ENCODE measurements at places on chromosomes 13 and 19.

DNA sequence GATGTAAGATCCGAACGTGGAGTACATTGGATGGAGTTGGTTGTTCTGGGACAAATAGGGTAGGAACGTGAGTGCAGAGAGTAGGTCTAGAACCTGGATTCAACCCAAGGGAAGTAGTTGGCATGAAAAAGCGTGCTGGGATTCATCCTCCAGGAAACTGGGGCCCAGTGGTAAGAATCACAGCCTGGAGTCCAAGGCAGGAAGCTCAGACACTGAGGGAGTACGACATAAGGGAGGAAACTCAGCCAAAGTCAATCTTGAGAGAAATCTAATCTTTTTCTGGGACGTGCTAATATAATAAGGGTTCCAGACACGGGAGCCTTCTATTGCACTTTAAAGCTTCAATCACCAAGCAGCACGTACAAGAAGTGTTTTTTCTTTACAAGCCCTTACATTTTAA, 46.4 kb downstream of the DLEU7 start:
- no peak for DNase-seq

- DNase-seq: no peak
Observed at GRCh38 chr19:35992907-35993765, 1.9 kb upstream of the SDHAF1 start.

GRCh38 chr13:91946498-91947070, 548.2 kb downstream of the GPC5 start:
- peak; percentile 60 for DNase-seq

DNA sequence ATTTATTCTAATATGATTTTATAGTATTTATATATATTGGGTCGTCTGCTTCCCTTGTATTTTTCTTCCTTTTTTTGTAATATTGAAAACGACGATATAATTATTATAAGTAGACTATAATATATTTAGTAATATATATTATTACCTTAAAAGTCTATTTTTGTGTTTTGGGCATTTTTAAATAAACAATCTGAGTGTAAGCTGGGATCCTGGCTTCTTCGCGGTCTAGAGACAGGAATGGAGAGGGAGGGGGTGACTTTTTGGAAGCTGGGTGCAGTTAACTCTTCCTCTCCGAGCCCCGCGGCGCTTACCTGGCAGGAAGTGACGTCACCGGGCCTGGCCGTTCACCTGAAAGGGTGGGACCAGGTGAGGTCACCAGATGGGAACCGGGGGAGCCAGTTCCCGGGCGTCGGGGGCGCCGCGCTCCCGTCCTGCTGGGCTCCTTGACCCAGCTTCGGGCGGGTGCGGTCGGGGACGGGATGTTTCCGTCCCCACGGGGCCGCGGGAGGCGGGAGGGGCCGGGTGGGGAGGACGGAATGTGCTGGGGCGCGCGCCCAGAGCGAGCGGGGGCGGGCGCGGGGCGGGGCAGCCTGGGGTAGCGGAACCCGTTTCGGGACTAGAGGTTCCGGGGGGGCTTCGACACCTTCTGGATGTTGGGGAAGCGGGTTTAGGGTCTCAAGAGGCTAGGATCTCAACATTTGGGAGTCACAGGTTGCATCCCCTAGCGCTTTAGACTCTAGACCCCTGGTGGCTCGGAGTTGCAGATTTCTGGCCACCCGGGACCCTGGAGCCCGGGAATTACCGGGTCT, 2.8 kb downstream of the ZFP36 start:
- DNase-seq: no peak

- peak; percentile 60 for DNase-seq
Observed at GRCh38 chr19:2332341-2333026, 4.0 kb downstream of the SPPL2B start.

- no peak for DNase-seq
Observed at GRCh38 chr19:30344446-30345425, 27.4 kb upstream of the ZNF536 start.

GRCh38 chr13:71864094-71864985, 2.7 kb downstream of the DACH1 start:
- DNase-seq: peak; percentile 90

DNA sequence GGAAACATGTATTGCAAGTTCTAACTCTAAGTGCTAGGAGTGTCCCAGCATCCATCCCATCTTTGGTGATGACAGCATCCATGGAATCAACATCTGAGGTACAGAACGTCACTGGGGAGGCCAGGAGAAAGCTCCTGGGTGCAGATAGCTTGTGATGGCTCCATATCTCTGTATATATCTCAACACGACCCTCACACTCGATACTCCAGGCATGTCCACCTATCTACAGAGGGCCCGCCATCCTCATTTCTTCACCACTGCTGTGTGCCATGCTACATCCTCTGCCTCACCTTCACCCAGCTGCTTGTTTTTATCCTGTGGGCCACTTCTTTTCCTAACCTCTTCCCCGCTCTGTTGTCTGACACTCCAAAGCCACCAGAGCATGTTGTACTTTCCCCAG, 100.4 kb upstream of the SERP2 start:
- DNase-seq: no peak

DNA sequence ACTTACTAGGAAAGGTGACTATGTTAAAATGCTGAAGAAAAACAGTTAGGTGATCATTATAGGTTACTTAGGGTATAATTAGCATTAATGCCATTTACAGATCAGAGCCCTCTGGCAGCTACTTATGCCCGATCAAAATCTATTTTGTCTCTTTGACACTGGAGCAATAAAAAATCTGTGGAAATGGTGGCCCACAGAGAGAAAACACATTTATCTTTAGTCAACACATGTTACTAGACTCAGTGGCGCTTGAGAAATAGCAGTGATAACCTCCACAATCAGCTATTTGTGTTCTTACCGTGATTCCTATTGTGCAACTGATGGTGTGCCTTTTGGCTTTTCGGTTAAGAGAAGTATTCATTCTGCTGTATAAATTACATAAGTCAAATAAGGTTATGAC, 1519.6 kb downstream of the PCDH9 start:
- no peak for DNase-seq

GRCh38 chr13:31717583-31717982, 21.7 kb upstream of the RXFP2 start:
- DNase-seq: no peak

- DNase-seq: peak; percentile 74
Observed at GRCh38 chr13:99617474-99618255, 116.4 kb downstream of the TM9SF2 start.

DNA sequence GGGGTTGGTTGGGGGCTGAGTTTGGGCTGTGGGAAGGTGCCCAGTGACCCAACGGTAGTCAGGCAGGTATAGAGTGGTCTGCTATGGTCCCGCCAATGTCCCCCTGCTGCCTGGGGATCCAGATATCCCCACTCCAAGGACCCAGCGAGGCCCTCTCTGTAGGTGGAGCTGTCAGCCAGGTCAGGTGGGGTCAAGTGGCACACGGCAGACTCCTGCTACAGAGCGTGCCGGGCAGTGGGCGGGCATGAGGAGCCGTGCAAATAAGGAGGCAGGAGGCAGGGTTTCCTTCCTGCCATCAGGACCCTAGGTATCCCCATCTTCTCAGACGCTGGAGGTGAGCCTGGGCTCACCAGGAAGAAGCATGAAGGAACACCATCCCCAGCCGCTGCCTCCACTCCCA, 14.9 kb downstream of the EVI5L start:
- no peak for DNase-seq

DNA sequence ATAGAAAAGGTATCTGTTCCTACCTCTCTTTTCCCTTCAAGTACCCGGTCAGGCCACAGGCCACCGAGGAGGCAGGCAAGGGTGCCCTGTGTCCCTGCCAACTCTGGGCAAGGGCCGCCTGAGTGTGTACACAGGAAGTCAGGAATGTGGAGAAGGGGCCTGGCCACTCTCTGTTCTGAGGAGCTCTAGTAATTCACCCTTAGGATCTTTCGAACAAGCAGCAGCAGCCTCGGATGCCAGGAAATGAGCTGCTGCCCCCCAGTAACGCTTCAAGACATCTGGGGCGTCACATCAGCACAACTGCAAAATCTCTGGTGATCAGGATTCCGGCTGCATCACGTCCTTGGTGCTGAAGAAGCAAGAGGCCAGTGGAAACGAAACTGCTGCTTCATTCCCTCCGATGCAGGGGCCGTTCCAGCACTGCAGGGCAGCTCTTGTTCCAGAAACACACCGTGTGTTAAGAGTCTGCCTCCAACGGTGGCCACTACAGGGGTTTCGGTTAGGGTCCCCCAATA, 2.0 kb downstream of the RAB20 start:
- no peak for DNase-seq

- DNase-seq: peak; percentile 62
Observed at GRCh38 chr19:19120308-19121231, 17.7 kb downstream of the TMEM161A start.

DNA sequence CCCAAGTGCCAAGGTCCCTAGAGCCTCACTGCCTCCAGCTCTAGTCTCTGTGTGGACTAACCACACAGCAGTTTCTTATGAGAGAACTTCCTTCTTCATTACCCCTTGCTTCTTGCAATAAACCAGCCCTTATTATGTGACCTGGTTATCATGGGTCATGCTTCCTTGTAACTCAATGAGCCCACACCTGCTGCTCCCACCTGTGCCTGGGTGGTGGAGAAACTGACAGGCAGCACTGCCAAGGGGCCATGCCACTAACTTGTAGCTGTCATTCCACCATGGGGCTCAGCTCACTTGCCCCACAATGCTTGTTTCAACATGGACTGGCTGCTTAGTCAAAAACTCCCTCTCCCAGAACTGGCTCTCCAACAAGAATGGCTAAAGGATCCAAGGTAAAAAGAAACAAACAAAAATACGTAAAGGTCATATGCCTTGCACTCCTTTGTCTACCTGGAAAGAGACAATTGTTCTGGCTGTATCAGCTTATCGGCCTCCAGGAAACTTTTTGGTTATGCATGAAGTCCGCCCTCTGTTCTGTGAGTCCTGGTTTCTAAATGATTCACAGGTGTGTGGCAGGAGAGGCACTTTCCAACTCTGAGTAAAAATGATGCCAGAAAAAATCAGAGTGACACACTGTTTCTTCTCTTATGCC, 446.4 kb downstream of the COG6 start:
- DNase-seq: no peak

- DNase-seq: no peak
Observed at GRCh38 chr13:48630291-48630690, 23.4 kb upstream of the CYSLTR2 start.

DNA sequence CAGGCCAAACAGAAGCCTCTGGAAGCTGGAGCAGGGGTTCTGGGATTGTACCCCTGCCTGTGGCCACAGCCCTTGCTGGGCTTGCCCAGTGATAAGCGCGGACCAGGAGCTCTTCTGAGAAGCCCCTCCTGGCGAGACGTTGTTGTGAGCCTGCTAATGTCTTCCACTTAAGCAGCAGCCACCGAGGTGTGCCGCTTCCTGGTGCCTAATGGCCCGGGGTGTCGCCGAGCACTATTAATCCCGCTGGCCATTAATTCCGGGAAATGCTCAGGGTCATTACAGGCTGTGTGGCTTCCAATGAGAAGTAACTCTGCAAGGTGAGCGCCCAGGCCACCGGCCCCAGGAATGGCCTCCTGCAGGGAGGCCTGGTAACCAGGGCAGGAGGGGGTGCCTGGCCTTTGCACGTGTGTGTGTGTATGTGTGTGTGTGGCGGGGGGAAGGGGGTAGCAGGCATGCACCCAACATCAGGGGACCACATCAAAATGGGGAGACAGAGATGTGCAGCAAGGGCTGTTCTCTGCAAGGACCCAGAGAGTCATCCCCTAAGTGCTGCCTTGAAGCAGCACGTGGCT, 175.0 kb downstream of the URI1 start:
- peak; percentile 39 for DNase-seq

GRCh38 chr13:109654341-109655205, 131.8 kb downstream of the IRS2 start:
- no peak for DNase-seq

DNA sequence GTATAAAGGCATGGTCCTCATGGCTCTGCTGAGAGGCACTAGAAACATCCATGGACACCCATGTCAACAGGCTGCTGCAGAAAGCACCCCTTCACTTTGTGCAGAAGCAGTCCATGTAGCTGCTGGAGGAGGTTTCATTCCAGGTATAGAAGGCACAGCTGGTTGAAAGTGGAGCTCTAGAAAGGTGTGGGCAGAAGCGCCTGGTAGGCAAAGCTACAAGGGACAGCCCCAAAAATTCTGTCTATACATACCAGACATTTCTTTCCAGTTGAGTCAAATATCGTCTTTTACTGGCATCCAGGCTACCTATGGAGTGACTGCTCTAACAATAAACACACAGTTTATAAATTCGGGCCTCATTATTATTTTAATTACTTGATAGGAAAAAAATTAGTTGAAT, 129.3 kb downstream of the ENOX1 start:
- DNase-seq: no peak

DNA sequence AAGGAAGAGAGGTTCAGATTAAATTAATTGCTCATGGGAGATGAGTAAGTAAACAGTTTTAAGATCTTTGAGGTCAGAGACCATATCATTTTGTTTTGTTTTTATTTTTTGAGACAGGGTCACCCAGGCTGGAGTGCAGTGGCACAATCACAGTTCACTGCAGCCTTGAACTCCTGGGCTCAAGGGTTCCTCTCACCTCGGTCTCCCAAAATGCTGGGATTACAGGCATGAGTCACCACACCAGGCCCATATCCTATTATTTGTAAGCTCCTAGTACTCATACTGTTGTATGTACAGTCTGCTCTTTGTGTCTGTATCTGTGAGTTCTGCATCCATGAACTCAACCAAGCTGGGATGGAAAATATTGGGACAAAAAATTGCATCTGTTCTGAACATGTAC, 6.0 kb upstream of the RASL11A start:
- DNase-seq: no peak

DNA sequence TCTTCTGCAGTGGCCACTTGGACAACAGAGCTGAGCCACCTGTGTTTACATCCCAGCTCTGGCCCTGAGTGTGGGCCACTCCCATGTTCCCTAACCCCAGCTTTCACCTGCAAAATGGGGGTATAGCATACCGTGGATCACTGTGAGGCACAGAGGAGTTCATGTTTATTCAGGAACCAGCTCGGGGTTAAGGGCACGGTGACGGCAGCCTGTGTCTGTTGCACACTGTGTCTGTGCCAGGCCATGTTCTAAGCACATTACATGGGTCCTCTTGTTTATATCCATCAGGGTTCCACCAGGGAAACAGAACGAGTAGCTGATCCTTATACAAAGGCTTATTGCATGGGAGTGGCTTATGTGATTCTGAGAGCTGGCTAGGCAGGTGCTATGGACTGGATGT, 14.0 kb upstream of the IGLON5 start:
- no peak for DNase-seq
